Posterior vena cava (tissue), 2 donors: ENCODE measurements at places on chromosomes 16 and 17. TPM values are rescaled to one million over a fixed set of nuclear protein-coding genes. Genes with fewer than 3 reads are reported as not detected.

DNA sequence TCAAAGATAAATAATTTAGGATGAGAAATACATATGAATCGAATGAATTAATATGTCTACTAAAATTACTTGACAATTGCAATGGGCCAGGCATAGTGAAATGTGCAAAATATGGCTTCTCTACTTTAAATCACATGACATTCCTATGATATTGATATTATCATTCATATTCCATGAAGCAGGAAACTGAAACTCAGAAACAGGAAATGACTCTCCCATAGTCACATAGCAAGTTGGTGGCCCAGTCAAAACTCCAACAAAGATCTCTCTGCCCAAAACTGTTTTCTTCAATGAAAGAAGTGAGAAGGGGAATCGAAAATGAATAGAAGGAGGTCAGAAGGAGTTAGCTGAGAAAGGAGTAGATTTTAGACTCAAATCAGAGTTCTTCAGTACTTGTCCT, 272.2 kb downstream of the CDH8 start:
- DNase-seq: no peak

TBC1D3 gene
- total RNA-seq: not detected

- DNase-seq: no peak
Observed at GRCh38 chr16:1550069-1550468, 16.6 kb downstream of the TMEM204 start.

PEX12 gene
- 3.6 TPM for total RNA-seq

- DNase-seq: no peak
Observed at GRCh38 chr17:48441231-48441711, 11.3 kb upstream of the SKAP1 start.

DNA sequence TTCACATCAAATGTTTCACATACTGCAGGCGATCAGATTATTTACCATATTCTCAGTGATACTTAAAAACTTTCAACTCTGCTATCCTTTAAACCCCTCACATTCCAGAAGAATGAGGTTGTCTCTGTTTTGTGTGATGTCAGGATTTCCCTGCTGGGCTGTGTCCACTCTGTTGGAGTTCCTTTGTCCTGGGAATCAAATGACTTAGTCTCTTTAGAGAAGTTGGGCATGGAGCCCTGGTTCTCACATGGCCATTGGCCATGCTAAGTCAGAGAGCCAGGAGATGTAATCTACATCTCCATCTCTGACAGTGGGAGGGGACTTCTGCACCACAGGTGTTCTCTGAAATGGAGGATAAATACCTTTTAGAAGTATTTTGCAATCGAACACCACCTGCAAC, 205.1 kb upstream of the MAF start:
- no peak for DNase-seq

- no peak for DNase-seq
Observed at GRCh38 chr17:50735287-50735686, 15.9 kb downstream of the LUC7L3 start.

DNA sequence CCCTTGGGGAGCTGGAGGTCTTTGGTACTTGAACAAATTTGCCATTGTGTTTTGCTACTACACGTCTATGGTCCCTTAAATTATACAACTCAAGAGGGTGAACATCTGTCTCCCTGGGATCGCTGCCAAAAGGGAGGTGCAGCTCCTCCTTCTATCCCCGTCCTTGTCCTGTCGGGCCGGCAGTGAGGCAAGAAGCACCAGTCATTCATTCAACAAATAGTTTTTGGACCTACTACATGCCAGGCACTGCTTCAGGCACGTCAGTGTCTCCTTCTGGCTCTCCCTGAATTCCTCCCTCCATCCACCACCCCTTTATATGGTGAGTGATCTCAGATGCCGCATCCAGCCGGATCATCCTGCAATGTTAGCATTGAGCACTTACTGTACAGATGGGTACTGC, 2.2 kb upstream of the RPL38 start:
- no peak for DNase-seq

SUMO2 gene
- 238 TPM for total RNA-seq

GRCh38 chr17:59028328-59028727, 78.4 kb downstream of the TRIM37 start:
- no peak for DNase-seq

TAT gene
- total RNA-seq: 0.09 TPM

DNA sequence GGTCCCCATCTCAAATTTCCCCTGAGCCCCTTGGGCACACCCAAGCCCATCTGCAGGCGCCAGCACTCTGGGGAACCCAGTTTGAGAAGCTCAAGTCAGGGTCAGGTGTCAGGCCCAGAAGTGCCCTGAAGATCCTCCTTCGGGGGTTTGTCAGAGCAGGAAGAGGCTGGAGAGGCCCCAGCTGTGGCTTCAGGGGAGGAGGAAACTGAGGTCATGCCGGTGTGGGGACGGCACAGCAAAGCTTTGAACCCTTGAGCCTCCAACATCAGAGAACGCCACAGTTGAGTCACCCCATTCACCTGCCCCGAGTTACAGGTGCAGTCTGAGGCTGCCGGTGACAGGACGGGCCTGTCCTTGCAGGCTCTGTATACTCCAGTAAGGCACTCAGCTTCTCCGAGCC, 140.2 kb upstream of the CIBAR2 start:
- DNase-seq: no peak

DNA sequence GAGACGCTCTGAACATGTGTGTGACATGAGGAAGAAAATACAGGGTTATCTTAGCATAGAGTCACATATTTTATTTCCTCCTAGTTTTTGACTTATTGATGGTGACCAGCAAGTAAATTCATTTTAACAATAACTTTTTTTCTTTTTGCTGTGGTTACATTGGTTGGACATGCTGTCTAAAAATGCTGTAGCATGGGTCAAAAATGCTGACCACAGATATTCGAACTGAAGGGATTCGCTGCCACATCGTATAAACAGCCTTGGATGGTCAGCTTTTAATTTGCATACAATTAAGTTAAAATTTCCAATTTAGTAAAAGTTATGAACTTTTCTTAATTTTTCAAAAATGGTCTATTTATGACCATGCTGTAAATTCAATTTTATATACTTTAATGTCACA, 30.5 kb downstream of the RPGRIP1L start:
- DNase-seq: no peak

ABCA10 gene
- total RNA-seq: 11.2 TPM

GRCh38 chr17:4953451-4953961, 2.6 kb downstream of the ENO3 start:
- no peak for DNase-seq

SOST gene
- total RNA-seq: not detected

GRCh38 chr17:74455025-74455545, 11.3 kb upstream of the CD300A start:
- no peak for DNase-seq

DBNDD1 gene
- total RNA-seq: 2.7 TPM

DNA sequence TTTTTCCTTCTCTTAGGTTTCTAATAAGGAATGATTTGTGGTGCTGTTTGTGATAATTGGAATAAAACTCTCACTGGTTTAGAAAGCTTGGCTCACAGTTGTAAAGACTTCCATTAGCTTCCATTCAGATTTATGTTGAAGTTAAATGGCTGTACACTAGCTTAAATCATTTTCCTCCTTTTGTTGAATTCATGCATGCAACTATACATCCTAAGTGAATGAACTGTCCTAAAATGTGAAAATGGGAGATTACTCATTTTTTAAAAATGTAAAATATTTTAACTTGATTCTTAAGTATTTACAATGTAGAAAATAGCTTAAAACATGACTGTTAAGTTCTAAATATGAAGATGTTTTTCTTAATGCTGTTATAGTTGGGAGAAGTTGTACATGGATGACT, 15.2 kb downstream of the PRKCA start:
- no peak for DNase-seq

LGALS9B gene
- total RNA-seq: not detected

CD300E gene
- total RNA-seq: 3.3 TPM

NEUROD2 gene
- not detected for total RNA-seq

GRCh38 chr16:3465301-3465700, 21.8 kb downstream of the NAA60 start:
- peak; percentile 28 for DNase-seq

CACNG5 gene
- not detected for total RNA-seq

DNA sequence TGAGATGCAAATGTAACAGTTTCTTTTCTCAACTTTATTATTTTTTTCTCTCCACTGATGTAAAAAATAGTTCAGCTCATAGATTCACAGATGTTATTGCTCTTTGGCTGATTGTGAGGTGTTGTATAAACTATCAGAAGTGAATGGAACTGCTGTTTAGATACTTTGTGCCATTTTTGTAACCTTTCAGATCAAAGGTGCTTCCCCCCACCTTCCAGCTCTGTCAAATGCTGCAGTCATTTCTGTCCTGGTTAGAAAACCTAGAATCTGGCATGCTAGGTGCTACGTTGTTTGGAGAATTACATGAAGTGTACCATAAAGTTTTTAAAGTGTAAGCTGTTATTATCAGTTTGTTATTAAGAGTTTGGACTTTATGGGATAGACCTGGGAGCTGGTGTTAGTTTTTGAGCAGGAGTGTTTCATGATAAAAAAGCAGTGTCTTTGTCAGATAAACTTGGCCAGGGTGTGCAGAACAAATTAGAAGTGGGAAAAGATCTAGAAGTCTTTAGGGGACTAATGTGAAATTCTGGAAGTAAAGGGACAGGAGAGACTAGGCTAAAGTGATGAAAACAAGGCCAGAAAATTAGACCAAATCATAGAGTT, 1.8 kb upstream of the WIPI1 start:
- DNase-seq: no peak

DNA sequence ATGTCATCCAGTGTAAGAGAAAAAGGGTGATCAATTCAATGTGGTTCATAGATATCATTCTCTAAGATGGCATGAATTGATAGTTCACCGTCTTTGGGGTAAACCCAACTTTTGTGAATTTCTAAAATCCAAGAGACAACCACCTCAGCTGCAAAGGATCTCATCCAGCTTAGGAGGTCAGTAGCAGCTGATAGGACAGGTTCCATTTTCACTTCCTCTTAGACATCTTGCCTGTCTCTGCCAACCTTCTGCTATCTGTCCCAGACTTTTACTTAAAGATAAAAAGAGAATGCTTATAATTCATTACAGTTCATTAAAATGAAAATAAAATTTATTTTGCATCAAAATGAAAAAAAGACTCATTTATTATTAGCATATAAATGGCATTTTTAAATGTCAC, 468.2 kb downstream of the XYLT1 start:
- no peak for DNase-seq

DNA sequence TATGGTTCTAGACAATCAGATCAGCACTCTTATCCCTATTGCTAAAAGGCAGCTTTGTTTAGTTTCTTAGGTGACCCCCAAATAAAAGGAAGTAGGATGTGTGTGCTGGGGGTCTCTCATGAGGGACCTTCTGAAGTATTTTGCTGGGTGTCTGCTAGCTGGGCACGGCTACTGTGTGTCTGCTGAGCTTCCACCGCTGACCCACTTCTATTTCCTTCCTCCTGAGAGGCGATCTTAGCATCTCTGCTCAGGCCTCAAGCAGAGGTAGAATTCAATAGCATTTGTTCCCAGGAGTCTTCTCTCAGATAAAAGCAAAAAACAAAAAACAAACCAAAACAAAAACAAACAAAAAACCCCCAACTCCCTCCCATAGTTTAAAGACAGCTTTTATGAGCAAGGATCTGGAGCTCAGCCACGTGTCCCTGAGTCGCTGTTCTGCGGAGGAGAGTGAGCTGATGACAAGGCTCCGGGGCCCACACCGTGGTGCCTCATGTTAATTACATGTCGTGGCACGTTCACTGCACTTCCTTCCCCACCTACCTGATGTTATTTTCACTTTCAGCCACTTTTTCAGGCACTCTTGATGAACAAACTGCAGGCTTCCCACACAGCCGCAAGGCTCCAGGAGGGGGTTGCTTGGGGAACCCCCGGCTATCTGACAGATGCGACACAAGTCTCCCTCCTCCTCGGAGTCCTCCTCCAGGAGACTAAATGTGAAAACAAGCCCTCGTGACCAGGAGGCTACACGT, 83.5 kb downstream of the MARCHF10 start:
- no peak for DNase-seq

- no peak for DNase-seq
Observed at GRCh38 chr17:80704381-80704819, 159.8 kb downstream of the RPTOR start.

ANKRD13B gene
- 11.2 TPM for total RNA-seq

DNA sequence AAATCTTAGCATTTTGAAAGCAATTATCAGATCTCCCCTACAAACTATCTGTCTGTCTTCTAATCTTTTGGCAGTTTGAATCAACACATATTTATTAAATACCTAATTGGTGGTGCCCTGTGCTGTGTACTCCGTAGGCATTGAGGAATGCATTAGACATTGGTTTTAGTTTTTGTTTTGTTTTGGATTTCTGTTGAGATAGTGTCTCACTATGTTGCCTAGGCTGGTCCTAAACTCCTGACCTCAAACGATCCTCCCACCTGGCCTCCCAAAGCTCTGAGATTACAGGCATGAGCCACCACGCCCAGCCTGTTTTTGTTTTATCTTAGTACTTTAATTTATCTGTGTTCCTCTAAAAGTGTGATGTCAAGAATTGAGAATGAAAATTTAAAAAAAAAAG, 124.8 kb upstream of the RBL2 start:
- no peak for DNase-seq

RAB37 gene
- 1.1 TPM for total RNA-seq

GRCh38 chr16:12586701-12587100, 217.0 kb downstream of the CPPED1 start:
- peak; percentile 49 for DNase-seq

RNF135 gene
- 23.6 TPM for total RNA-seq

FOXC2 gene
- total RNA-seq: 12.2 TPM

DNA sequence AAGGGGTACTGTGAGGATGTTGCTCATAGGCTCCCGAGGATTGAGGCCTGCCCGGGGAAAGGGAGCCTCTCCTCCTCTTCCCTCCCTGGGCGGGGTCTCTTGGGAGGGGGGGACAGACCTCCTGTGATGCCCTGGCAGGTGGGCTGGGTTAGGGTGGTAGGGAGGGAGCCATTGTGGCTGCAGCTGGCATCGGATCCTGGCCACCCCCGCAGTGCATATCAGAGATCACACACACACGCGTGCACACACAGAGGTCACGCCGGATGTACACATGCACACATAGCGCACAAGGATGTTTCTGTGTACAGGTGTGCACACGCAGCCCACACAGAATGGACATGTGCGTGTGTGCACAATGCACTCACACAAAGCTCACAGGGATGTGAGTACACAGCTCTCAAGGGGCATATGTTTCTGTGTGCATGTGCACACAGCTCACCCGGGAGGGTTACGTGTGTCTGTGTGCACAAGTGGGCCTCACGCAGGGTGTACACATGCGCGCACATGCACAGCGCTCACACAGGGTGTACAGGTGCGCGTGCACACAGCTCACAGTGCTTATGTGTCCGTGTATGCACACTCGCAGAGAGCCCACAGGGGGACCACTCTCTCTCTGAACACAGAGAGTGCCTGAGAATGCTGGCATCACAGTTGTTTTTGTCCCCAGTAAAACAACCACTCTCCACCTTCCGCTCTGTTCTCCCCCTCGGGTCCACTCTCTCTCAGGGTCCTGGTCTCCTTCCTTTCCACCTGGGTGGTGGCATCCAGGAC, 2.4 kb downstream of the GJD3 start:
- peak; percentile 74 for DNase-seq

TUBB3 gene
- 16.1 TPM for total RNA-seq

HOXB13 gene
- not detected for total RNA-seq

- DNase-seq: peak; percentile 95
Observed at GRCh38 chr17:75872434-75873351, 5.7 kb downstream of the TRIM47 start.
